CMK (cell line): ENCODE measurements at places on chromosomes 11 and 22.

GRCh38 chr22:32515084-32515483 lies 40.5 kb downstream of the FBXO7 start:
- no peak for DNase-seq

DNA sequence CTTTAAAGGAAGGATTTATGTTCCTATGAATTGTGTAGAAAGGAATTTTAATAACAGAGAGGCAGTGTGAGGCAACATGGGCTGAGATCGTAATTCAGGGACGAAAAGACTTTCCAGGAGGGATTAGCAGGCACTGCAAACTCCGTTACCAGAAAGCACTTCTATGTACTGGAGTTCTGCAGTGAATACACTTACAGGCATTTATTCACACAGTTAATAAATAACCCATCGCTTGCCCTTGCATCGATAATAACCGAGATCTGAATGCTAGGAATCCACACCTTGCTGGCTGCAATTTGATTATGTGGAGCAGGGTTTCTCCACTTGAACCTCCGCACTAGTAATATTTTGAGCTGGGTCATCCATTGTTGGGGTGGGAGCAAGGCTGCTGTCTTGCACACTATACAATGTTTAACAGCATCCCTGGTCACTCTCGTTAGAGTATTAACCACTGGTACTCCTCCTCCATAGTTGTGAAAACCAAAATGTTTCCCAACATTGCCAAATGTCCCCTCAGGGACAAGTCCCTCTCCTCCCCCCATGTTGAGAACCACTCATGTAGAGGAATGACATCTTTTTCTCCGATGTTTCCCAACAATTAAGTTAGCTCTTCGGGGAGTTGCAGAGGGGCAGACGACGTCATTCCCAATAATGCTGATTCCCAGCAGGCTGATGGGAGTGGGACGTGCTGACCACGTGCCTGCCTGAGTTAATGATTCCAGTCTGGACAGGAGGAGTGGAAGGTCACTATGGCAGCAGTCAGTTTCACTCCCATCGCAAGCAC lies 99.5 kb downstream of the SNX19 start:
- no peak for DNase-seq

- DNase-seq: no peak
Observed at GRCh38 chr11:64747961-64748665, 4.2 kb upstream of the RASGRP2 start.

- no peak for DNase-seq
Observed at GRCh38 chr11:48101044-48101733, 115.4 kb upstream of the OR4B1 start.

DNA sequence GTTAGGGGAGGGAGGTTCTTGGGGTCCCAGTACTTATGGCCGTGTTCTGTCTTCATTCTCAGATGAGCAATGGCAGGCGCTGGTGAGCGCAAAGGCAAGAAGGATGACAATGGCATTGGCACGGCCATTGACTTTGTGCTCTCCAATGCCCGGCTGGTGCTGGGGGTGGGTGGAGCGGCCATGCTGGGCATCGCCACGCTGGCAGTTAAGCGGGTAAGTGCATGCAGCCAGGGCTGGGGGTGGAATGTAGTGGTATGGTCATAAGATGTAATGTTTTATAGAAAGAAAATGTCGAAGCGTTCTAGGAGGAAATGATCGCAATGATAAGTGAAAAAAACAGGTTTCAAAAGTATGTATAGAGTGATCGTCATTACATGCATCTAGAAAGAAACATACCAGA lies 9.1 kb upstream of the ATF4 start:
- no peak for DNase-seq

- DNase-seq: no peak
Observed at GRCh38 chr11:118528511-118528910, 1.2 kb downstream of the TTC36 start.

- DNase-seq: no peak
Observed at GRCh38 chr11:113778111-113778910, 1.3 kb upstream of the CLDN25 start.

DNA sequence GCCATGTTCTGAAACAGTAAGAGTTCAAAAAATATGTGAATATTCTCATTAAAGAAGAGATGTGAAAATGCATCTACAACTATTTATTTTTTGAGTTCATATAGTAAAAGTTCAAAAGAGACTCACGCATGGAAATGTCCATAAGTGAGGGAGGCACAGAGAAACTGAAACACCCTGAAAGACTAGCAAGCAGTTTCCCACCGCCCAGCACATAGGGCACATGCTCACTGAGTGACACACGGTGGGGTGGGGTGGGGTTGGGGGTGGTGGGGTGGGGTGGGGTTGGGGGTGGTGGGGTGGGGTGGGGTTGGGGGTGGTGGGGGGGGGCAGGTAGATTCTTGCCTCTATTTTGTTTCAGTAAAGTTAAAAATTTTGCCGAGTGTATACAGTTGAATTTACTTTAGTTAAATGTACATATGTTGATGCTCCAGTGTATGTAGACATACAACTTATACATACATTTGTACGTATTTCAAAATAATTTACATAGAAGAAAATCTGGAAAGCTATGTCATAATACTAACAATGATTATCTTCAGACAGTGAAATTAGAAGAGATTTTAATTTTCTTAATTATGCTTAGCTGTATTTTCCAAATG lies 6.3 kb downstream of the CCDC34 start:
- DNase-seq: no peak

- no peak for DNase-seq
Observed at GRCh38 chr22:45968003-45968650, 8.8 kb downstream of the WNT7B start.

- no peak for DNase-seq
Observed at GRCh38 chr11:71977743-71978418, 20.8 kb upstream of the IL18BP start.
